HFFc6 (cell line): ENCODE measurements at places on chromosomes 5 and 9. TPM values are rescaled to one million over a fixed set of nuclear protein-coding genes. Genes with fewer than 3 reads are reported as not detected.

GRCh38 chr5:1040571-1040970 is 32.0 kb downstream of the NKD2 start:
- no peak overlapping the region for H3K4me3 ChIP-seq
- no peak overlapping the region for H3K27ac ChIP-seq
- no peaks in the 10 kb centered on the region for H3K4me1 ChIP-seq
- no peak for DNase-seq

STPG3 gene
- total RNA-seq, result not detected in 3 replicates

DNA sequence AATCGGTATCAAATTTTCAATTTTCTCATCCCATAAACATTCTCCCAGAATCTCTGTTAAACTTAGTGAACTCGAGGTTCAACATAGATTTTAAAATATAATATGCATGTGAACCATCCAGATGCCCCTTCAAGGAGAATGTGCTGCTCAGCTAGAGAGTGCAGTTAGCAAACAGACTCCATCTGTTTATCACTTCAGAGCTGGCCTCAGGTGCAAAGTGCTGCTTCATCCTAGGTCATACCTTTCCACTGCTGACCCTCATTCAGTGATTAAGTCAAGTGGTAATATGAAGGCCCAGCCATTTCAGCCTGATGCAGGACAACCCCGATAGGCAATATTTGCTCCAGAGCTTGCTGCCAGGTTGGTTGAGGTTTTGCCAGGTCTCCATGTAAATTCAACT is 339.0 kb upstream of the POU5F2 start:
- peaks cover 7% of the 10 kb centered on the region for H3K4me1 ChIP-seq
- no peak overlapping the region for H3K4me3 ChIP-seq
- DNase-seq, result no peak
- no peaks in the 10 kb centered on the region; the same call in 1 of the 2 replicates for H3K27me3 ChIP-seq
- H3K27ac ChIP-seq, result no peak overlapping the region
- no peaks in the 10 kb centered on the region for H3K36me3 ChIP-seq

DNA sequence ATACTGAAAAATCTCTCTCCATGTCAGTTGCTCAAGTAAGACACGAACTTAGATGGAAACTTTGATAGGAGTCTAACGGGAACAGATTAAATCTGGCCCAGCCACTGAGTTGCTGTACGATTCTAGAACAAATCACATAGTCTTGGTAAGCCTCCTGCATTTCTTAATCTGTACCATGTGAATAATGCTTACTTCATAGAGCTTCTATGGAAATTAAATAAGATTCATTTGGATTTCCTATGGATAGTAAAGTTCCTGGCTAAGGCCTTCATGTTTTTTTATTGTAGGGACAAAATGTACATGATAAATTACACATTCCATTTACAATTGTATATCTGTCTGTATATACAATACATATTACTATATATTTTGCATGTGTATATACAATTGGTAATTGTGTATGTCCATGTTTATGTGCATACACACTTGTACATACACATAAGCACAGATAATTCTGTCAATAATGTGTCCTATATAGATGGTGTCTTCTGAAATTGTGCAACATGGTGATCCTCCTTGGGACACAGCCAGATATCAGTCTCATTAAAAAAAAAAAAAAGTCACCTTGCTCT is 330.4 kb downstream of the TRIM32 start:
- no peak overlapping the region for H3K27ac ChIP-seq
- no peaks in the 10 kb centered on the region for H3K4me1 ChIP-seq
- no peaks in the 10 kb centered on the region for H3K36me3 ChIP-seq

DNA sequence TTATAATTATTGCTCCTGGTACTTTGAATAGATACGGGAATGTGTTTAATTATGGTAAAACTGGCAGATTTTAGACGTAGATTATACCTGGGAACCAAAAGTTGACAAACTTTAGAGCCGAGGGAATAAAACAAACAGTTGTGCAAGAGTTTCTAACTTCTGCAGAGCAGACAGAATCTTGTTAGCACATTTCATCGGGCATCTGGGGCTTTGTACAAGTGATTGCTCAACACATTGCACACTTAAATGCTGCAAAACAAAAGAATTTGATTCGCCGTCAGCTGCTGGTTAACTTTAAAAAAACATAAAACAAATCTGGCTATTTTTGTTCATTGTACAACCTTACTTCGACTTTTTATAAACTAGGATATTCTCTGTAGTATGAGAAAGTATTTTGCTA is 398.1 kb downstream of the MAN2A1 start:
- H3K4me3 ChIP-seq, result no peak overlapping the region
- no peaks in the 10 kb centered on the region for H3K27me3 ChIP-seq
- no peak overlapping the region for H3K27ac ChIP-seq
- no peaks in the 10 kb centered on the region for H3K36me3 ChIP-seq
- DNase-seq, result no peak
- H3K4me1 ChIP-seq, result no peaks in the 10 kb centered on the region

GRCh38 chr5:1449081-1449630 is 3.9 kb upstream of the SLC6A3 start:
- no peak for DNase-seq
- no peak overlapping the region for H3K4me3 ChIP-seq
- peaks cover 29% of the 10 kb centered on the region for H3K27me3 ChIP-seq
- peaks cover 13% of the 10 kb centered on the region for H3K36me3 ChIP-seq
- no peaks in the 10 kb centered on the region for H3K4me1 ChIP-seq

CXCL14 gene
- total RNA-seq, result not detected in 3 replicates

DNA sequence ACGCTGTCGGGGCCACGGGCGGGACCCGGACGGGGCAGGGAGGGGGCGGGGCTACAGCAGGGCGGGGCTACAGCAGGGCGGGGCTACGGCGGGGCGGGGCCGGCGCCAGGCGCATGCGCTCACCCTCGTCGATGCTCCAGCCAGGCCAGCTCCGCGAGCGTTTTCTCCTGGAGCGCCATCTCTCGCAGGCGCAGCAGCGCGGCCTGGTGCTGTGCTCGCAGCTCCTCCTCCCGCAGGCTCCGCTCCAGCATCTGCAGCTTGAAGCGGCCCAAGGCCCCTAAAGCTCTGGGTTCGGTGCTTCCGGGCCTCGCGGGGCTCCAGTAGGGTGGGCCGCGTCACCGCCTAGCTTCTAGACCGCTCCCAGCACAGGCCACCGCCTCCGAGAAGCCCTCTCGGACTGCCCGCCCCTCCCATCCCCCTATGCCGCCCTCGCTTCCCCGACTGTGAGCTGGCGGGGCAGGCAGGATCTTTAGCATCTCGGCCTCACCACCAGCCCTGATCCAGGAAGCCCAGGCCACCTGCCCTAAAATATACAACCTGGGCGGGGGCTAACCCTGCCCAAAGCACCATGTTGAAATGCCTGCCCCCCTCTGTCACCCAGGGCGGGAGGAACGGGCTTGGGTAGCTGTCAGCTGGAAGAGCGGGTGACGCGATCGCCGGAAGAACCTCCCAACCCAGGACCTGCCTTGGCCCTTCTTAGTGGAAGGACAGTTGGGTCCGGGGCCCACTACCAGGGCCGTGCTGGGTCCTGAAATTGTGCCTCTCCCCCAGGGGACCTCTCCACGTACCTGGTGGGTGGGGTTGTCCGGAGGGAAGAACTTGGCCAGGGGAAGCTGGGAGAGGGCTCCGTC is 21.9 kb upstream of the QSOX2 start:
- no peak overlapping the region for H3K27ac ChIP-seq
- peaks cover 21% of the 10 kb centered on the region for H3K27me3 ChIP-seq

GRCh38 chr9:86705490-86705889 is 241.8 kb downstream of the GAS1 start:
- peaks cover 16% of the 10 kb centered on the region for H3K4me1 ChIP-seq
- H3K4me3 ChIP-seq, result no peak overlapping the region
- no peak for DNase-seq

GRCh38 chr5:15001517-15001916 is 129.9 kb upstream of the ANKH start:
- H3K4me1 ChIP-seq, result peaks cover 16% of the 10 kb centered on the region; the same call in 1 of the 2 replicates
- DNase-seq, result no peak
- peaks cover 29% of the 10 kb centered on the region for H3K27me3 ChIP-seq
- no peak overlapping the region for H3K27ac ChIP-seq
- H3K4me3 ChIP-seq, result no peak overlapping the region

- H3K27me3 ChIP-seq, result no peaks in the 10 kb centered on the region
- peak; percentile 1 for DNase-seq
- no peak overlapping the region for H3K27ac ChIP-seq
- peaks cover 10% of the 10 kb centered on the region; the same call in 1 of the 2 replicates for H3K36me3 ChIP-seq
- H3K4me1 ChIP-seq, result no peaks in the 10 kb centered on the region
- no peak overlapping the region for H3K4me3 ChIP-seq
These were observed 182.7 kb downstream of the SMC2 start for GRCh38 chr9:104276709-104277245.

- no peaks in the 10 kb centered on the region for H3K36me3 ChIP-seq
- H3K27me3 ChIP-seq, result peaks cover 5% of the 10 kb centered on the region
- H3K4me3 ChIP-seq, result no peak overlapping the region
- peaks cover 6% of the 10 kb centered on the region; the same call in 1 of the 2 replicates for H3K4me1 ChIP-seq
These were observed 289.4 kb downstream of the PDE4D start for GRCh38 chr5:59604111-59604510.
